ENCODE measurements at places on chromosomes 6 and 20.

- no peak for DNase-seq
Observed at GRCh38 chr20:48422242-48422960, 405.4 kb downstream of the PREX1 start.

- peak; percentile 39 for DNase-seq
Observed at GRCh38 chr20:56400001-56400640, 7.7 kb downstream of the CSTF1 start.

GRCh38 chr6:48135323-48136084 is 24.5 kb upstream of the PTCHD4 start:
- DNase-seq: no peak

- no peak for DNase-seq
Observed at GRCh38 chr6:126907996-126908395, 210.5 kb upstream of the RSPO3 start.

DNA sequence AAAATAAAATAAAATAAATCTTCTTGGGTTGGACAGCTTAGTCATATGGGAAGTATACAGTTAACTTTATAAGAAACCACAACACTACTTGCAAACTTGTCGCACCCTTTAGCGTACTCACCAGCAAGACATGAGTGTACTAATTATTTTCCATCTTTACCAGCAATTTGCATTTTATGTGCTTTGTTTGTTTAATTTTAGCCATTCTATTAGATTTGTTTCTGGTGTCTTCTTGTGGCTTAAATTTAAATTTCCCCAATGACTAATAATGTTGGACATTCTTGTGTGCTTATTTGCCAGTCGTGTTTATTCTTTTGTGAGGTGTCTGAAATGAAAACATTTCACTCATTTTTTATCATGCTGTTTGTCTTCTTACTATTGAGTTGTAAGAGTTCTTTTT is 1172.2 kb upstream of the CITED2 start:
- no peak for DNase-seq

DNA sequence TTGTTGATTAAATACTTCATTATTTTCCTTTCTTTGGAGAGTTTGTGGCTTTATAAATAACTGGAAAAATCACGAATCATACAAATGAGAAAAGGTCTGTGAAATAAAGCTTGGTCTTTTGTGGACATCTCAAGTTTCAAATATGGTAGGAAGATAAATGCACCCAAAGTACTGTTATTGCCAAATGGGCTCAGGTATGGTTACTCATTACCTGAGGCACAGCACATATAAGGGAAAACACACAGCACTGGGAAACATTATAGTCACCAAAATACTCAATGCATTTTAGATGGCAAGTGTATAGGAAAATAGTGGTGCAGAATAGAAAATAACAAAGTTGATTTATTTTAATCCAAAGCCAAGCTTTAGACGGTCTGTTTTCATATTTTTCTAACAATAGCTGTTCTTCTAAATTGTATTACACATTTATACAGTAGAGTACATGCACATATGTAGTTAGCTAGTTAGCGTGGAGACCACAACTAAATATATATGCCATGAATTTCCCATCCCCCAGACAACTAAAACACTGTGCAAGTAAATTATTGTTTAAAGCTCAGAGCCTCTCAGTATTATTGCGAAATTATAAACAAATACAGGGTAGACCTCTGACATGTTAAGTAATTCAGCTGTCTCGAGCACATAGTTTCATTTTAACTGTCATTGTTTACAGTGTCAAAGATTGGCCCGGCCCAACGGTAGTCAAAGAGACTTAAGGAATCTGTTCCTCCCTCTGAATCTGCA is 336.0 kb downstream of the SYNE1 start:
- DNase-seq: no peak

- DNase-seq: no peak
Observed at GRCh38 chr6:53309901-53310300, 38.8 kb downstream of the ELOVL5 start.

DNA sequence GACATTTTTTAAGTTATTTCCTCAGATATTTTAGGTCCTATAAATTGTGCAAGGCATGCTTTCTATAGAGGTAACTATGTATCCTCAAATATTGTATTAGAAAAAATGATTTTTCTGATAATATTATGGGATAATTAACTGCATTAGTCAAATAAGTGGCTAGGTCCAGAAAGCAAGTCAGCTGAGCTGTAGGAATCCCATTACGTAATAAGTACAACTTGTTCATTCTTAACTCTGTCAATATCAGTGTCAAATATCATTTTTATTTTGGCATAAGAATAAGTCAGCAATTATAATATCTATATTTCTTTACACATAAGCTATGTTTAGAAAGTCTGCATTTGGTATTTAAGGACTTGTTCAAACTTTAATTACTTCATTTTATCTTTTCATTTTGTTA is 830.9 kb upstream of the GJE1 start:
- no peak for DNase-seq

DNA sequence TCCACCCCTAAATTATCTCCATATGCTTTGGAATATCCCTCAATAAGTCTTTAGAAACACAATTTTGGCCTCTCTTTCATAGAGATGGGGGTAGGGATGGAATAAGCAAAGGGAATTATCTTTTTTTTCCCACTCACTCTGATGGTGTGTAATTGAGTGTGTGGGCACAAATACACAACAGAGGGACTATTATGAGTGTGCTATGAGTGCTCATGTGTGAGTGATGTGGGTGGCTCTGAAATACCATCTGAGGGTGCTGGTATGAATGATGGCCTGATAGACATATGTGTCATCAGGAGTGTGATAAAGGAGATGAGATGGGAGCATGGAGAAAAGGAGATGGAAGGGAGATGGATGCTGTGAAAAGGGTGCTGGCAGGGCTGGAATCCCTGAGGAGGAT is 35.6 kb downstream of the GSS start:
- DNase-seq: no peak

DNA sequence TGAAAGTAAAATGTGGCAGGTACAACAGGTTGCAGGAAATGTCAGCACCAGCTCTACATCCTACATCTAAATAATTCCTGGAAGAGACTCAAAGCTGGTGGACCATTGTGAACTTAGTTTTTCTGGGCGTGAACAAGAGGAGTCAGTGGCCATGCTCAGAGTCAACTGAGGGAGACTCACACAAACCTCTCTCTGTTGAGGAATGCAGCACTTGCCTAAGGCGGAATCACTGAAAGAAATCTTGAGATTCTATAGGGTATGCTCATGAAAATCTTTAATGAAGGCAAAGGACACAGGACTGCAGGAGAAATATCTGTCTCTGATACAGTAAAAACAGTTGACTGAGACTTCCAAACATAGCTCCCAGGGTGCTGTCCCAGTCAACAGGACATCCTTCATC is 22.5 kb downstream of the SLC17A4 start:
- no peak for DNase-seq

DNA sequence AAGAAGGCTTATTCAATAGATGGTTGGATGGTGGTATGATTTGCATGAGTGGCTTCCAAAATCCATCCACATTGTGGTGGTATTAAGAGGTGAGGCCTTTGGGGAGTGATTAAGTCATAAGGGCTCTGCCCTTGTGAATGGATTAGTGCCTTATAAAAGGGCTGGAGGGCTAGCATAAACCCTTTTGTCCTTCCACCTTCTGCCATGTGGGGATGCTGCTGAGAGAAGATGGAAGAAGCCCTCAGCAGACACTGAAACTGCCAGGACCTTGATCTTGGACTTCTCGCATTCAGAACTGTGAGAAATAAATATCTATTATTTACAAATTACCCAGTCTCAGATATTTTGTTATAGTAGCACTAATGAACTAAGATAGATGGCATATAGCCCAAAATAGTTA is 27.8 kb upstream of the SRPK1 start:
- DNase-seq: no peak

DNA sequence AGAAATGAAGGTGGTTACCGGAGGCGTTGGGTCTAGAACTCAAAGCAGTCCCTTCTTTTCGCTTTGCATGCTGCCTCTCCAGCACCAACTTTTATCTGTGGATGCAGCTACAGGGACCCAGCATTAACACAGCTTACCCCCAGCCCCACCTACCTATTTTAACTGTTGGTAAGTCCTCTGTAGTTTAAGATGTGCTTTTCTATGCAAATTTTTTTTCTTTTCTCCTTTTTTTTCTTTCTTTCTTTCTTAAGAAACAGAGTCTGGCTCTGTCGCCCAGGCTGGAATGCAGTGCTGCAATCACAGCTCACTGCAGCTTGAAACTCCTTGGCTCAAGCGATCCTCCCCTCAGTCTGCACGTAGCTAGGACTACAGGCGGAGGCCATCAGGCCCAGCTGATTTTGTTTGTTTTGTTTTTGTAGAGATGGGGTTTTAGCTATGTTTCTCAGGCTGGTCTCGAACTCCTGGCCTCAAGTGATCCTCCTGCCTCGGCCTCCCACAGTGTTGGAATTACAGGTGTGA is 6.5 kb upstream of the USP45 start:
- no peak for DNase-seq

GRCh38 chr6:152378169-152378568 is 259.0 kb downstream of the SYNE1 start:
- DNase-seq: no peak

DNA sequence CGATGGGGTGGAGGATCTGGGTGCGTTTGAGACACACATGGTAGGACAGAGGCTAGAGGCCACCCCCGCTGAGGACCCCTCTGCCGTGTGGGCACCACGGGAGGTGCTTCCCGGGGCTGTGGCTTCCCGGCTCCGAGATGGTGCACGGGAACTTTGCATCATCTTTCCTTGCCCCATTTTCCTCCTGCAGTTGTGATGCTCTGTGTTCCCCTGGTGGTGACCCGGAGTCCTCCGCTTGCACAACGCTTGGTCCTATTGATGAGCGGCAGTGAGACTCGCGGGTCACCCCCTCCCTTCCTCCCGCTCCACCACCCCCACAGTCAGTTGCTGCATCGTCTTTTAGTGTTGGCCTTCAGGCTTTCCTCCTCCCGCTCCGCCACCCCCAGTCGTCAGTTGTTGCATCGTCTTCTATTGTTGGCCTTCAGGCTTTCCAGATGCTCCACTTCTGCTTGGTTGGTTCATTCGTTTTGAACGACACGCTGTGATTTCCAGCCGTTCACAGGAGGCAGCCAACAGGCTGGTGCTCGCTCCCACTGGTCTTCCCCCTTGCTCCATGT is 37.3 kb downstream of the PYGB start:
- no peak for DNase-seq

DNA sequence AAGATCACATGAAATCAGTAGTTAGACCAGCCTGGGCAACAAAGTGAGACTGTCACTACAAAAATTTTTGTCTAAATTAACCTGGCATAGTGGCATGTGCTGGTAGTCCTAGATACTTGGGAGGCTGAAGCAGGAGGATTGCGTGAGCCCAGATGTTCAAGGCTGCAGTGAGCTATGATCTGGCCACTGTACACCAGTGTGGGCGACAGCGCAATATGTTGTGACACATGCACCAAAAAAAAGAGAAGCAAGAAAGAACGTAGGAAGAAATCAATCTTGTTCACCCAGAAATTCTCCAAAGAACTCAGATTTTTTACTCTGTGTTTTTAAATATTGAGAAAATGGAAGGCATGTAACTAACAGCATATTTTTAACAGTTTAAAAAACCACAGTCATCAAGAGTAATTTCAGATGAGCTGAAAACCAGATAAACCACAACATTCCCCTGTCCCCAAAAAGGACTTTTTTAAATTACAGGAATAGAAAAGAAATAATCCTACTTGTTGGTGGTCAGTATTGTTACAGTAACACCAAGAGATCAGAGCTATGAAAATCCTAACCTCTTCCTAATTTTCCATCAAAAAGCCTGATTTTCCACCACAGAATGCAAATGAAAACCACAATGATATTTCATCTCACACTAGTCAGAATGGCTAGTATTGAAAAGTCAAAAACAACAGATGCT is 240.2 kb downstream of the KHDC1L start:
- no peak for DNase-seq

DNA sequence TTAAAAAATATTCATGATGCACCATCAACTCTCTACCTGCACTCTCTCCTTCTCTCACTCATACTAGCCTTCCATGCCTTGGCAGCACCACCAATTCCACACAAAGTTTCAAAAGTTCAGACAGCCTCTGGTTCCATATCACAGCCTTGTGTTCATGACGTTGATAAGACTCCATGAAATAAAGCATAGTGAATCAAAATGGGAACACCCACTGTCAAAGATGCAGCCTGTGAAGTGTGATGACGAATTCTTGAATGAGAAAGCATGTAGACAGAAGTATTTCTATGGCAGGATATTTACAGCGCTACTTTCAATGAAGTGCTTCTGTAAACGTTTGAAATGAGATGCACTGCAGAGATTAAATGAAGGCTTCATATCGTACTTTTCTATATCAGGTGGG is 77.3 kb upstream of the FERMT1 start:
- no peak for DNase-seq

GRCh38 chr20:40961686-40962640 is 66.7 kb upstream of the TOP1 start:
- DNase-seq: no peak

DNA sequence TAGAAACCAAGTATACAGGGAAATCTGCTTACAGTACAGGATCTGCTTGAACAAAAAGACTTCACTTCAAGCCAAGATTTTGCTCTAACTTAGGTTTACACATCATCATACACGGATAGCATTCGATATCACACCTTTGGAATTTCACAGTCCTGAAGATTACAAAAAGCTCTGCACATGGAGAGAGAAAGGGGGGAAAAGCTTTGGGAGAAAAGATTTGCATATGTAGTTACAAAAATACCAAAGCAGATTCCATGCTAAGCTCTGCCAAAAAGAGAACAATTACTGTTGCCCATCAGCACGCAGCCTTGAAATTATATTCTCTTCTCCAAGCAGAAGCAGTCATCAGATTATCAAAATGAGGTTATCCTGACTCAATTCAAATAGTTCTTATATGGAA is 62.0 kb downstream of the HIVEP2 start:
- no peak for DNase-seq

DNA sequence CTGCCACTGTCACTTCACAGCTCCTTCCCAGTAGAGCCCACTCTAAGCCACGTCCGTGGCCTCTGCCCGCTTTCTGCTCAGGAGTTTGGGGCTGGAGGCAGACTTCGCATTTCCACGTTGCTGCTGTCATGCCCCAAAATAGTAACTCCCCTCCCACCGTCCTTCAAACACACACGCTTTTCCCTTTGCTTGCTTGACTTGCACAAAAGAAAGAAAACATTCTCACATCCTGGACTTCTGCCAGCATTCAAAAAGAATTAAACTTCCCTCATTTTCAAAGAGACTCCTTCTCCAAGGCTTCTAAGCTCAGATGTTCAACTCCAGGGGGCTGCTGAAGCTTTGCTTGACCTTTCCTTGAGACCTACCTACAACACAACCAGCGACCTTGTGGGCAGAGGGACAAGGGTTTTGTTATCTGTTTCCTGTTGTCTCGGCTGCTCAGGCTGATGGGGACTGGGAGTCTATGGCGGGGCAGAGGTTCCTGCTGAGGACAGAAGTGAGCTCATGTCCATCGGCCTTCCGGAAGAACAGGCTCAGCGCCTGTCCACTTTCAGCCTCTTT is 263.8 kb upstream of the FOXQ1 start:
- no peak for DNase-seq

DNA sequence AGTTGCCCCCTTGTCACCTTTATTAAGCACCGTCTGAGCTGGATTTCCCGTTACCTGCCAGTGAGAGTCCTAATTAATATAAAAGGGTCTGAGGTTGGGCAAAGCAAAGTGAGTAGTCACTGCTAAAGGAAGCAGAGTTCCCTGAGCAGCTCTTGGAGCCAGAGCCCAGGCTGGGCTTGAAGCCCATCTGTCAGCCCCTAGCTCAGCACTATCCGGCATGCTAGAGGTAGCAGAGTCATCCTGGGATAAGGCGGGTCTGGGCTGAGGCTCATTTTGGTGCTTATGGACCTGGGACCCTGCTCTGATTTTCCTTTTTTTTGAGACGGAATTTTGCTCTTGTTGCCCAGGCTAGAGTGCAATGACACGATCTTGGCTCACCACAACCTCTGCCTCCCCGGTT is 46.2 kb downstream of the ADNP start:
- DNase-seq: no peak

- DNase-seq: no peak
Observed at GRCh38 chr20:25309395-25310267, 61.7 kb downstream of the PYGB start.

All from stimulated activated CD4-positive, alpha-beta T cell treated with anti-CD3 and anti-CD28 coated beads, Interleukin-1b, Interleukin-23, amount 100 ng/mL, for 24 hours (primary cell).